ENCODE measurements at places on chromosomes 11 and 22. TPM values are rescaled to one million over a fixed set of nuclear protein-coding genes. Genes with fewer than 3 reads are reported as not detected.

The OVOL1 gene
- total RNA-seq = not detected

The KRTAP5-10 gene
- not detected for total RNA-seq

The GSTT2B gene
- not detected for total RNA-seq

The PUS3 gene
- total RNA-seq = 11.9 TPM

The NCAM1 gene
- 1.8 TPM for total RNA-seq

The OR10D3 gene
- not detected for total RNA-seq

The OR5D16 gene
- total RNA-seq = not detected

The TENM4 gene
- not detected for total RNA-seq

The HTR3B gene
- not detected for total RNA-seq

The SMCO4 gene
- total RNA-seq = 18.0 TPM

The MPST gene
- total RNA-seq = 28.5 TPM

The SERPINH1 gene
- 9.3 TPM for total RNA-seq

The H19 gene
- not detected for total RNA-seq

The TBX1 gene
- 1.5 TPM for total RNA-seq

The APOBEC3C gene
- total RNA-seq = 147 TPM

The PLEKHB1 gene
- total RNA-seq = 11.6 TPM

GRCh38 chr22:29255064-29255621 is 12.6 kb downstream of the RHBDD3 start:
- DNase-seq = no peak

- no peak for DNase-seq
Observed at GRCh38 chr11:102291831-102292230, 25.5 kb upstream of the BIRC3 start.

- DNase-seq = no peak
Observed at GRCh38 chr22:42680648-42681047, 31.5 kb upstream of the CYB5R3 start.

DNA sequence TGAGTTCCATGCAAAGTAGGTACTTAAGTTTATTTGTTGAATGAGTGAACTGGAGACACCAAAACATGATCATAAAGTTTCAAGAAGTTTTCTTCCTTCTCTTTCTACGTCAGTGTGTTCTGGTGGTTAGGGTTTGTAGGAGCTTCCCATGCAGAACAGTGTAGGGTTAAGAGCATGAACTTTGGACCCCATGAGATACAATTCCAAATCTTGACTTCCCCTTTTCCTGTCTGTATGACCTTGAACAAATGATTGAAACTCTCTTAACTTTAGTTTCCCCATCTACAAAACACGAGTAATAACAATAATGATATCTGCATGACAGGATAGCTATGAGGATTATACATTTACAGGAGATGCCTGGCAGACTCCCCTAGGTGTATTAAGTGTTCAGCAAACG is 41.0 kb upstream of the TENM4 start:
- no peak for DNase-seq

DNA sequence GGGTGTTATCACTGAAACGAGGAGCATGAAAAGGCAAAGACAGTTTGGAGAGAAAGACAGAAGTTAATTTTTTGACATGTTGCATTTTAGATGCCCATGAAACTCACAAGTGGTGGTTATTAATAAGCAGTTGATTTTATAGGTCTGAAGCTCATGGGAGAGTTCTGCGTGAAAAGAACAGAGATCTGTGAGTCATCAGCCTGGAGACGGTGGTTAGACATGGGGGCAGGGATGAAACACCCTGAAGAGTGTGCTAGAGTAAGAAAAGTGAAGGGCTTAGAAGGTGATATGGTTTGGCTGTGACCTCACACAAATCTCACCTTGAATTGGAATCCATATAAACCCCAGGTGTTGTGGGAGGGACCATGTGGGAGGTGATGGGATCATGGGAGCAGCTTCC is 289.1 kb upstream of the ISX start:
- no peak for DNase-seq

DNA sequence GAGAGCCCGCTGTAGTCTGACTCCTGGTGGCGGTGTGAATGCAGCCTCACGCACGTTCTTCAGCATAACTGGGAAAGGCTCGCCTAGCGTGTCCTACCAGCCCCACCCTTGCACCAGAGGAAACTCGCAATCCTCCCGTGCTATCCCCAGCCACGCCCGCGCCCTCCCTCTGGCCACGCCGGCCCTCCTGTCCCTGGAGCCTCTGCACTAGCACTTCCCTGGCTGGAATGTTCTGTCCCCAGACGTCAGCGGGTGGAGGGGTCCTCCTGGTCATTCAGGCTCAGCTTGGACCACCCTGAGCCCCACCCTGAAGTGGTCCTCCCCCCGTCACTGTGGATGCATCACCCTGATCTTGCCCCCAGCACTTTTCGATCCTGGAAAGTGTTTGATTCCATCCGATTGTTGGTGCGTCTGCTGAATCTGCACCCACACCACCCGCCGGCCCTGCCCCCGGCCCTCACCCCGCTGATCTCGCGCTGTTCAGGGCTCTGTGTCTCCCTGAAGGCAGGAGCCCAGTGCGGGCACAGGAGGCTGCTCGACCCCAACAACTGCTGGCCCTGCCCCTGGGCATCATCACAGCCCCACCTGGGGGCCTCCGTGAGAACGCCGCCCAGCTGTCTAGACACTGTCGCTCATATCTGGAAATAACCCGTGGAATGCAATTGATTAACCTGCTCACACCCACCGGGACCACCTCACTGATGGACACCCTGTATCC is 437.0 kb downstream of the TBC1D22A start:
- DNase-seq = peak; percentile 15

GRCh38 chr22:30054764-30055069 is 25.5 kb upstream of the HORMAD2 start:
- DNase-seq = no peak

DNA sequence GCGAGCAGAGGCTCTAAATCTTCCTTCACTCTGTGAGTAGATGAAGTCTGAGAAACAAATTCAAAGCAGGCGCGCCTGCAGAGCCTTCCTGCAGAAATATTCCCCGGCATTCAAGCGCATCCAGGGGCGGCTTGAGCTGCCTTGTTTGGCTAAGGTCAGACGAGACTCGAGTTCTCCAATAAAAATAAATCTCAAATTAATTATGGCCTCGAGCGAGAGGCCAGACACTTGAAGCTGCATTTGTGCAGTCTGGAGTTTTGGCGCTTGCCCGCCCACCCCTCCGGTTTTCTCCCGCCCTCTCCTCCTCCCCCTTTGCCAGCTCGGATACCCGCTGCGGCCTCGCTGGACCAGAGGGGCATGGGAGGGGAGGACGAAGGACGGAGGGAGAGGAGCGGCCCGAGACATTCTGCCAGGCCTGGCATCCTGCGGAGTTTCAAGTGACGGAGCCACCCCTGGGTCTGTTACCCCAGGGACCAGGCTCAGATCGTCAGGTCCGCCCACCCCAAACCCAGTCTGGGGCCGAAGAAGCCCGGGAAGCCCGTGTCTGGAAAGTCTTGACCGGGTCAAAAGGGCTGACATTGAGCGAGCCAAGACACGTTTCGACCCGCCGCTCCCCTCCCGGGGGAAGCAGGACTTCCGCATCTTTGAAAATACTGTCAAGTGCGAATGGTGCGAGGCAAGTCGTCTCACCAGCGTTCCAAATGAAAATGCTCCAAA is 3.8 kb upstream of the FLI1 start:
- no peak for DNase-seq

- no peak for DNase-seq
Observed at GRCh38 chr22:23278883-23279675, 98.8 kb downstream of the BCR start.

- DNase-seq = no peak
Observed at GRCh38 chr11:17894929-17895658, 117.8 kb downstream of the SERGEF start.

- DNase-seq = no peak
Observed at GRCh38 chr11:120573756-120574354, 62.3 kb downstream of the GRIK4 start.

DNA sequence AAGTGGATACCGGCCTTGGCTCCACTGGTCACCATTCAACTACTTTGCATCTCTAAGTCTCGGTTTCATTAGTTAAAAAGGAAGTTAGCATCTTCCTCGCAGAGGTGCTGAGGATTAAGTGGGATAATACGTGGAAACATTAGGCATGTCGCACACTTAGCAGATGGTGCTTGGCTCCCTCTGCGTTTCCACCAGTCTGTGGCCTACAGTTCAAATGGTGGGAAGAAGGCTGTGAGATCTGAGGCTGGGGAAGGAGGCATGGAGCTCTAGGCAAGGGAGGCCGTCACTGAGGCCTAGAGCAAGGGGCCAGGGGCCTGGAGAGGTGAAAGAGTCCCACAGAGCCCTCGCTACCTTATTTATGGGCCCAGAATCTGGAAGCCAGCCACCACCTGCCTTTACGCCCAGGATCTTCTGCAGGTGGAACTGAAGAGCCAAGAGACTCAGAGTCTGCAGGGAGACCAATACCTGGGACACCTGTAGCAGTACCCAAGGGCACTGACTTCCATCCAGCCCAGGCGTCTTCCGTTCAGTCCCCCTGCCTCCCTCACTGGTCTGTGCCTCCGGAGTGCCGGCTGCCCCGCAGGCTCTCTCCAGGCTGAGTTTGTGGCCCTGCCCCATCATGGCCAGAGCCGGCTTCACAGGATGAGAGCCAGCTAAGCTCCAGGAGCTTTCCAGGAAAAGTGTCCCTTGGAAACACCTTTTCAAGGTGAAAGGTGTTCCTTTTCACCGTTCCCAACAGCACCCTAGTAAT is 66.1 kb upstream of the A4GALT start:
- DNase-seq = no peak

GRCh38 chr11:35947437-35947836 is 3.6 kb downstream of the LDLRAD3 start:
- DNase-seq = no peak

- no peak for DNase-seq
Observed at GRCh38 chr11:37972691-37973090, 1374.7 kb upstream of the RAG2 start.

DNA sequence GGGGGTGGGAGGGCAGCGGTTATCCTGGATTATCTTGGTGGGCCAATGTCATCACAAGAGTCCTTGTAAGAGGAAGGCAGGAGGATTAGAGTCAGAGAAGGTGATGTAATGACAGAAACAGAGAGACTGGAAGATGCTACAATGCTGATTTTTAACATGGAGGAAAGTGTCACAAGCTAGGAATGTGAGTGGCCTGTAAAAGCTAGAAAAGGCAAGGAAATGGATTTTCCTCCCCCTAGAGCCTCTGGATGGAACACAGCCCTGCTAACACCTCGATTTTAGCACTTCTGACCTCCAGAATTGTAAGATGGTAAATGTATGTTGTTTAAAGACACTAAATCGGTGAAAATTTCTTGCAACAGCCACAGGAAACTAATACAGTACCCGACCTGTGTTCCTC is 109.3 kb downstream of the MN1 start:
- DNase-seq = no peak

GRCh38 chr22:36528341-36528740 is 625 bp downstream of the EIF3D start:
- DNase-seq = no peak

- DNase-seq = no peak
Observed at GRCh38 chr11:59629996-59630395, 14.4 kb upstream of the OSBP start.

DNA sequence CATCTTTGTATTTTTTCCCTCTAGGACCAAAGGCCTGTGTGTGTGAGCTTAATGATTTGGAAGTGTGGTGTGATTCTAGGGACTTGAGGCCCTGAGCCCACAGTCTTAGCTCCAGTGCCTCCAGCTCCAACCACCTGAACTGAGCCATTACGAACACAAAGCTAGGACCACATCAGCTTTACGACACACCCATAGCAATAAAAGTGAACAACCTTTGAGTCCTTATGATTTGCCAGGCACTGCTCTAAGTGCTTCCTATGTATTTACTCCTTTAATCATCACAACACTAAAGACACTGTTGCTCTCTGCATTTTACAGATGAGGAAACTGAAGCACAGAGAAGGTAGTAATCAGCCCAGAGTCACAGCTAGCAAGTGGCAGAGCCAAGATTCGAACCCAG is 126.4 kb downstream of the EHF start:
- DNase-seq = no peak

- DNase-seq = no peak
Observed at GRCh38 chr22:38423512-38424503, 31.2 kb downstream of the KCNJ4 start.

GRCh38 chr22:23401111-23401909 is 178.8 kb downstream of the IGLL1 start:
- no peak for DNase-seq

DNA sequence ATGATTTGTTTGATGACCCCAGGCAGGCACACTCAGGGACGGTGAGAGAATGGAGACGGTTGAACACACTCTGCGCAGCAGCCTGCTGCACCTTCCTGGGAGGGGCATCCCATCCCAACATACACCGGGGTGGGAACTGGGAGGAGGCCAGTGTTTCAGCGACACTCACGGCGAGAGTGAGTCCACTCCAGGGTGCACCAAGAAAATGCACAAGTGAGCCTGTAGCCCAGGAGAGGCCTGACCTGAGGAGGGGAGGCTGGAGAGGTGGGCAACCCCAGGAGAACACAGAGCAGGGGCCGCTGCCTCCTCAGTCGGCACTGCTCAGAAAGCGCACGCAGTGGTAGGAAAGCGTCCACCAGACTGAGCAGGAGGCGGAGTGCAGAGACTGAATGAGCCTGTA is 54.5 kb downstream of the IGF2 start:
- DNase-seq = peak; percentile 4

- DNase-seq = peak; percentile 71
Observed at GRCh38 chr11:107689317-107690202, 22.3 kb downstream of the SLN start.

DNA sequence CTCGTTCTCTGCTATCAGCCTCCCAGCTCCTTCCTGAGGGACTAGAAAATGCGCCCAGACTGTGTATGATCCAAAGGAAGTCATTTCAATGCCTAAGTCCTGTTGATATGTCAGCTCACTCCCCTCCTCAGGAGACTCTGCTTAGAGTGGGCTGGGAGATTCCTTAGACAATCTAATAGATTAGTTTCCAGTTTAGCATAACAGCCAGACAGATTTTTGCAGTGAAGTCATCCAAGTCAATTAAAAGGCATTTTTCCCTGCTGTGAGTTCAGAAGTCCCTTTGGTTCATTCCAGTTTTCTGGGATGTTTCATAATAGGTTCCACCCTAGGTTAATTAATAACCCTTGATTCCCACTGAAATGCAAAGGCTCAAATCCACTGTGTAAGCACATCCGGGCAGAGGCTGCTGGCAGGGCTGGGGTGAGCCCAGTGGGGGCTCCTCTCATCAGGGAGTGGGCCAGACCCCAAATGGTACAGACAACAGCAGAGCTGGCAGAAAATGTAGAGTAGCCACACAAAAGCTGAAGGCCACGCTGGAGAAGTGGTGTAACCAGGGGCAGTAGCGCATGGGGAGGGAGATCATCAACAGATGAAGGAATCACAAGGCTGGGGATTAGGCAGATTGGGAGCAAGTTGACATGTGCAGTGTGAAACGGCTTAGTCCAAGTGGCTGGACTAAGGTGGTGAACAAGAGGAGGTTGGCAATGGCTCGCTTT is 90.6 kb downstream of the SYN3 start:
- DNase-seq = no peak
